Neural progenitor cell (in vitro differentiated cells): ENCODE measurements at places on chromosomes 7 and 10. TPM values are rescaled to one million over a fixed set of nuclear protein-coding genes. Genes with fewer than 3 reads are reported as not detected.

DNA sequence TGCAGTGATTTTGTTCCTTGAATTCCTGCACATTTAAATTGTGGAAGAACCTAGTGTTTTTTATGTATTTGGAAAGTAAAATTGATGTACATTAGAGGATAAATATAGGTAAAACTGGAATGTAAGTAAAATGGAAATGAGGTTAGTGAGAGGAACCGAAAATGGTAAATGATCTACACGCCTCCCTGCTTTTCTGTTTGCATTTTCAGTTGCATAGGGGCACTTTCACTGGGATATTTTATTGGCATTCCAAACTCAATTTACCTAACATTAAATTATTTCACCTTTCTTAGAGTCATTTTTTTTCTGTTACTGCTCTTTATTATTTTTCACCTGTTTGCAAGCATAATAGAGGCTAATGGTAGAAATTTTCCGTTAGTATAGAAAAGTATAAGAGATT, 8.0 kb downstream of the CDK13 start:
- DNase-seq: no peak

- DNase-seq: no peak
Measured at GRCh38 chr10:118958984-118959925, 70.3 kb upstream of the NANOS1 start.

The ZCCHC24 gene
- 5.9 and 10.7 TPM in 2 replicates for total RNA-seq

GRCh38 chr7:153934629-153935028, 117.6 kb upstream of the DPP6 start:
- no peak for DNase-seq

GRCh38 chr10:60555700-60556099, 166.0 kb upstream of the ANK3 start:
- DNase-seq: no peak

The MBLAC1 gene
- total RNA-seq: 1.6 and 2.7 TPM in 2 replicates

DNA sequence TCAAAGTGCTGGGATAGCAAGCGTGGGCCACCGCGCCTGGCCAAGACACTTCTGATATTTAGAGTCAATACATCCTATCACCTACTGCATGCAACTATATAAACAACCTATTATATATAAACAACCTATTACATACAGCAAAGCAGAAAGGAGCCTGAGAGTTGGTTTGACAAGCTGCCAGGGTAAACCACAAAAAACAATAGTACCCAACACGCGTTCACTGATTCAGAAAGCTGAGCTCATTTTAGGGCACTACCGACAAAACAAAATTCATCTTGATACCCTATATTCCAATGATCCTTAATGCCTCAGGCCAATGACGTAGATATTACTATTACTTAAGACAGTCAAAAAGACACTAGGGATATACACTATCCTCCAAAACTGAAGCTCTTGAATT, 16.2 kb downstream of the MALSU1 start:
- DNase-seq: no peak

The PAX4 gene
- not detected in 2 replicates for total RNA-seq

DNA sequence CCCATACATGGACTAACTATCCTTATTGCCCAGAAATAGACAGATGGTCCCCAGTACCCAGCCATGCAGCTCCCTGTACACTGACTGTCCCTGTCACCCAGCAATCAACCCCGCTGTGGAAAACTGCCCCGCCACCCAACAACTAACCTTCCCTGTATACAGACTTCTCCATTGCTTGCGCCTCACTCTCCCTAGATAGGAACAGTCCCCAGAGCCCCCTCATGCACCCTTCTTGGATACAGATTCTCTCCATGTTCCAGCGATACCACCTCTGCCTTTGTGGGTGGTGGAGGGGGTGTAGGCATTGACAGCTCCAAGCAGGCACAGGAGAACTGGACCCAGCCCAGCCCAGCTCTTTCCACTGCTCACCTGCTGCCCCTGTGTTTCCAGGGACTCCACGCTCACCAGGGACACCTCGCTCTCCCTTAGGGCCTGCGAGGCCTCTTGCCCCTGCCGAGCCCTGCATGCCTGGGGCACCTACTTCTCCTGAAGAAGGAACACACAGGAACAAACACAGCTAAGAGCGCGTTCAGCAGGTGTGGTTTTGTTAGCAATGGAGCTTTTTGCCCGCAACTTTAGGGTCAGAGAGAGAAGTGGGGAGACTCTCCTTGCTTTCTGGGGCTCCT, 7.2 kb downstream of the SFTPD start:
- no peak for DNase-seq

DNA sequence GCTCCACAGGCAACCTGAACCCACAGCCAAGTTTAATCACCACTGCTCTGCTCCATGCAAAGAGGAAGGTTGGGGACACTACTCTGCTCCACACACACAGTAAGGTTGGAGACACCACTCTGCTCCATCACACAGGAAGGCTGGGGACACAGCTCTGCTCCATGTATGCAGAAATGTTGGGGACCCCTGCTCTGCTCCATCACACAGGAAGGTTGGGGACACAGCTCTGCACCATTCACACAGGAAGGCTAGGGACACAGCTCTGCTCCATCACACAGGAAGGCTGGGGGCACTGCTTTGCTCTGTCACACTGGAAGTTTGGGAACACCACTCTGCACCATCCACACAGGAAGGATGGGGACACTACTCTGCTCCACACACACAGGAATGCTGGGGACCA, 14.8 kb upstream of the ADARB2 start:
- no peak for DNase-seq

DNA sequence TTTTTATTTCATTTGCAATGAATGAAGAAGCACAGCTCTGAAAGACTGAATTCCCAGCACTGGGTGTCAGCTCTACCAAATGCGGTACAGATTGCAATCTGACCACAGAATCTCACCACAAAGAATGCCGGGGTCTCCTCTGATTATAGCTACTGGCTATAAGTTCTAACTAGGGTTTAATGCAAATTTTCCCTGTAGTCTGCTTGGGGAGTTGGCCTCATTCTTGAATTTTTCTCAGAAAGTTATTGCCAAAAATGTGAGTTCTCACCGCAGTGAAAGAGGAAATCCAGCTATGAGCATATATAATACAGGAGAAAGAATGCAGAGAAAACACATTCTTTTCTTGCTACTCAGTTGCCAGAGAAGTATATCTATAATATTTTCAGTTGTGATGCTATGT, 1255.7 kb upstream of the LRRTM3 start:
- no peak for DNase-seq

GRCh38 chr7:85875398-85875797, 688.5 kb upstream of the SEMA3D start:
- DNase-seq: no peak

The CYP3A5 gene
- not detected in 2 replicates for total RNA-seq

The AGR2 gene
- total RNA-seq: not detected in 2 replicates

GRCh38 chr10:42242135-42242805, 396.1 kb downstream of the ZNF33B start:
- DNase-seq: no peak

- DNase-seq: no peak
Measured at GRCh38 chr10:86344281-86344680, 22.3 kb downstream of the GRID1 start.

DNA sequence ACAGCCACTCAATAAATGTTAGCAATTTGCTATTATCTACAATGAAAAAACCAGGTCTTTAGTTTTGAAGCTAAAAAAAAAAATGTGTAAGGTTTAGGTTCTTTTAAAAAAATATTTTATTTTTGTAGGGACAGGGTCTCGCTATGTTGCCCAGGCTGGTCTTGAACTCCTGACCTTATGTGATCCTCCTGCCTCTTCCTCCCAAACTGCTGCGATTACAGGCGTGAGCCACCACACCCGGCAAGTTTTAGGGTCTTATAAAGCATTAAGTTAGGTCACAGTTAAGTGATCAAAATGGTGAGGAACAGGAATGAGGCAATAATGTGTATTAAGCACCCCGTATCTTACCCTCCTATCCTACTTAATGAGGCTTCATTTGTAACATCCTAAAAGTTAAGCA, 774 bp downstream of the SEM1 start:
- DNase-seq: no peak

- DNase-seq: no peak
Measured at GRCh38 chr7:36137258-36137657, 15.8 kb upstream of the EEPD1 start.

The SLC26A5 gene
- total RNA-seq: not detected in 2 replicates

DNA sequence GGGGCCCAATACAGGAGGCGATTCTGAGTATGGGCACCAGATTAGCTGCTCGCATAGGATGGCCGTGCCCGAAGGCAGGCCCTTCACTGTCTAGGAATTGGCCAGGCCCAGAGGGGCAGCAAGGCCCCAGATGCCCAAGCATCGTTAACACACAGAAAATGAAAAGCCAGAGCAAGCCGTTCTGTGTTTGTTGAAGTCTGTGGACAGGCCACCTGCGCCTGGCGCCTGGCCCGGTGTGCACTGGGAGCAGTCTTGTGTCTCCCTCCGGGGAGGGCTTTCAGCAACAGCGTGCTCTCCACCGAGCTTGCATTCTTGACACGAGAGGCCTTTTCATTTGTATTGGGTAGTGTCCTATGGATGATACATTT, 34.5 kb upstream of the TTYH3 start:
- no peak for DNase-seq

The ZNF239 gene
- total RNA-seq: 7.1 and 16.9 TPM in 2 replicates

The HDAC9 gene
- total RNA-seq: 16.0 and 28.6 TPM in 2 replicates

The RNF32 gene
- 3.0 and 3.3 TPM in 2 replicates for total RNA-seq
